ENCODE measurements at places on chromosomes 2 and 18. TPM values are rescaled to one million over a fixed set of nuclear protein-coding genes. Genes with fewer than 3 reads are reported as not detected.

GRCh38 chr2:165957030-165957675, 3.6 kb upstream of the TTC21B start:
- no peak for DNase-seq

DNA sequence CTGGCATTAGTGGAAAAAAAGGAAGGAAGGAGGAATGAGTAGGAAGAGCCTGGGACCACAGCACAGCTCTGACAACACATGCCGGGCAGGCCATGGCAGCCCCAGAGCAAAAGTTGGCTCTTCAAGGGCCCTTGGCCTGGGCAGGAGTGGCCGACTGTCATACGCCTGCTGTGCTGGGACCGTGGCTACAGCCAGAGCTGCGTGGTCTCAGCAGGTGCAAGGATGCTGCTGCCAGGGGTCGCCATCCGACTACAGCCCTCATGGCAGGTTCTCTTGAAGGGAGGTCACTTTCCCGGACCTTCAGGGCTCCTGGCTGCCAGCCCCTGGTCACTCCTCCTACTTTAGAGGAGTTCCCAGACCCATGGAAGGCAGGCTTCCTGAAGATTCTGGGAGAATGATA, 109.9 kb downstream of the ARL4C start:
- DNase-seq, result no peak

- DNase-seq, result peak; percentile 39
Observed at GRCh38 chr2:223989856-223990232, 32.6 kb downstream of the MRPL44 start.

GRCh38 chr18:21605213-21605612, 4.7 kb upstream of the ESCO1 start:
- DNase-seq, result no peak

FBXO36 gene
- total RNA-seq, result 13.1 TPM

- peak; percentile 56 for DNase-seq
Observed at GRCh38 chr18:48037481-48038271, 107.2 kb upstream of the SMAD2 start.

GRCh38 chr2:222427646-222428301, 3.4 kb downstream of the SGPP2 start:
- no peak for DNase-seq

DNA sequence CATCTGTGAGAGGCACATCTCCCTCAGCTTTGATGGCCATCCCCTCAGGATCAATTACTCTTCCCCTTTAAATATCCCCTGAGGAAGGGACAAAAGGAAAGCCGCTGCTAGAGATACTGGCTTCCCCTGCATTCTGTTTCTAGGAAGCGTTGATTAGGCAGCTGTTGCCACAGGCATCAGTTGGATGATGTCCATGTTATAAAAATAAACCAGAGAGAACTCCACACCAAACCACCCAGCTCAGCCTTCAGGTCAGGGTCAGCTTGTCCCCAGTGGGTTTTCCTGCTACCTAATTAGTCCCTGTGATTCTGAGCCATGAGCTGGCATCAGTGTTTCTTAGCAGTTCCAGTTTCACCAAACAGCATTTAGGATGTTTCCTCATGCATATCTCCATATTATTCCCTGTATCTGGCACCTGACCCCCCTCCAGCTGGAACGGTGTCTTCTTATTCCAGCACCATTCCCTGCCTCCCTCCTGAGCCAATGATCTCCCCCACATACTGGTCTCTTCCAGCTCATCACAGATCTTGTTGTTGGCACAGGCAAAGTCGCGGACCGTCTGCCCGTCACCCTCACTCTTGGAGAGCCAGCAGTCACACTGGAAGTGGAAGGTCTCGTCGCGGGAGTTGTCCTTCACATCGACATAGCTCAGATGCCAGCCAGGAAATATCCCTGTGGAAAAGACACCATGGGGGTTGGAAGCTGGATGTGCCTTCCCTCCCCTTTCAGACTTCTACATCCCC, 168.4 kb downstream of the LOXHD1 start:
- DNase-seq, result no peak

- DNase-seq, result no peak
Observed at GRCh38 chr2:168526641-168527040, 70.6 kb downstream of the CERS6 start.

RNF152 gene
- total RNA-seq, result 23.0 TPM

DNA sequence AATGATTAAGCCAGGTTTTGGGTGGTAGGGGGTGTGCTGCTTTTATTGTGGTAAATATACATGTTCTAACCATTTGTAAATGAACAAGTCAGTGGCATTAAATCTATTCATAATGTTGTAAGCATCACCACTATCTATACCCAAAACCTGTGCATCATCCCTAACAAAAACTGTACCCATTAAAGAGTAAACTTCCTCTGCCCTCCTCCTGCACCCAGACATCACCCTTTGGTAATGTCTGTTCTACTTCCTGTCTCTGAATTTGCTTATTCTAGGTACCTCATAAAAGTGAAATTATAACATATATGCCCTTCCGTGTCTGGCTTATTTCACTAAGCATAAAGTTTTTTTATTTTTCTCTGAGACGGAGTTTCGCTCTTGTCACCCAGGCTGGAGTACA, 14.1 kb downstream of the RIF1 start:
- no peak for DNase-seq

FSHR gene
- total RNA-seq, result not detected

DNA sequence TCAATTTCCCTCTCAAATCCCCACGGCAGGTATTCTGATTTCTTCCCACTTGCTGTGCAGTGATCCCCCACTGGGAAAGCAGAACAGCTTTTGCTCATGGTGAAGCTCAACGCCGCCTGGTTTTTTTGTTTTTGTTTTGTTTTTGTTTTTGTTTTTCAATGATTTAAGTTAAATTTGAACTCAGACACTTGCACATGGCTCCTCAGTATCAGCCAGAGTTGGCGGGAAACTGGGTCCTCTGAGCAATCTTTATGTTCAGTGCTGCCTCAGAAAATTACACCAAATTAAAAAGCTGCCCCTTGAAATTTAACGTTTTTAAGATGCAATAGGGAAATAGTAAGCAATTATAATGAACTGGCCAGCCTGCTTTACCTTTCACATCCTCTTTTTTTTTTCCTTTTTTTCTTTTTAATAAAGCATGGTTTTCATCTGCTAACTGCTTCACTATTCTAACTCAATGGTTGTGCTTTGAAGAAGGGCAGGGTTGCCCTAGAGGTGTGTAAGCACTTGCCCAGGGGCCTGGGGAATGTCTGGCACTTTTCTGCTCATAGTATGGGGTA, 277.0 kb upstream of the HNRNPA3 start:
- DNase-seq, result no peak

DNA sequence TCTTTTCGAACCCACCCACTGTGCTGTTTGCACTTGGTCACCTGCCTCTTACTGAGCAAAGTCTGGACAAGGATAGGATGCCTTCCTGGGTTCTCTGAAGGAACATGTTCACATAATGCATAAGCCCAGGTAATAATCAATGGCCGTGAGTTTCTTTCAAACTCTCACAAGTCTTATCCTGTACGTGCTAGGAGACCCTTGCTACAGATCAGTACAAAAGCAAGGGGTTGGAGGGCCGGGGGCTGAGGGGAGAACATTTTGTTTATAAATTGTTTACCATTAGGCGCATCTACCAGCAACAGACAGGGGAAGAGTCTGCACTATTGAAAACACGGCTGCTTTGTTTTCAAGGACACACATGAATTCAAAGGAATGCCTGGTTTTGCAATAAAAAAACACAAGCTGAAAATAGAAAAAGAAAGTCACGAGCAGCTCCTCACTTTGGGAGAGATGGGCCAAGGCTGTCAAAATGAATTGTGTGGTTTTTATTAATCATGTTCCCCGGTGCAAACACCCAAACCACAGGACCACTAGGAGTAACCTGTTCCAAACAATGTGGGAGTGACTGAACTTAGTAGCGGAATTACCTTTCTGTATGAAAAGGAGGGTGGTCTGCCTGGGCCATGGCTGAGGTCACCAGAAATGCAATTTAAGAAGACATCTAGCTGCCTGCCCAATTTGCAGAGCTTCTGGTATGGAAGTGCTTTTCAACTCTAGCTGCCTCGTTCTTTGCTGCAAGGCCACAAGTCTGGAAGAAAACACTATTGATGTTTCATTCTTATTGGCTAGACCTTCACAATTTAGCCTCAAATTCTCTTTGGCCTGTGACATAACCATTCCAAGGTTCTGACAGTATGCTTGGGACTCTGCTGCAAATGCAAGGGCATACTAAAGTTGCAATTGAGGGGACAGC, 73.5 kb downstream of the CCBE1 start:
- no peak for DNase-seq

DNA sequence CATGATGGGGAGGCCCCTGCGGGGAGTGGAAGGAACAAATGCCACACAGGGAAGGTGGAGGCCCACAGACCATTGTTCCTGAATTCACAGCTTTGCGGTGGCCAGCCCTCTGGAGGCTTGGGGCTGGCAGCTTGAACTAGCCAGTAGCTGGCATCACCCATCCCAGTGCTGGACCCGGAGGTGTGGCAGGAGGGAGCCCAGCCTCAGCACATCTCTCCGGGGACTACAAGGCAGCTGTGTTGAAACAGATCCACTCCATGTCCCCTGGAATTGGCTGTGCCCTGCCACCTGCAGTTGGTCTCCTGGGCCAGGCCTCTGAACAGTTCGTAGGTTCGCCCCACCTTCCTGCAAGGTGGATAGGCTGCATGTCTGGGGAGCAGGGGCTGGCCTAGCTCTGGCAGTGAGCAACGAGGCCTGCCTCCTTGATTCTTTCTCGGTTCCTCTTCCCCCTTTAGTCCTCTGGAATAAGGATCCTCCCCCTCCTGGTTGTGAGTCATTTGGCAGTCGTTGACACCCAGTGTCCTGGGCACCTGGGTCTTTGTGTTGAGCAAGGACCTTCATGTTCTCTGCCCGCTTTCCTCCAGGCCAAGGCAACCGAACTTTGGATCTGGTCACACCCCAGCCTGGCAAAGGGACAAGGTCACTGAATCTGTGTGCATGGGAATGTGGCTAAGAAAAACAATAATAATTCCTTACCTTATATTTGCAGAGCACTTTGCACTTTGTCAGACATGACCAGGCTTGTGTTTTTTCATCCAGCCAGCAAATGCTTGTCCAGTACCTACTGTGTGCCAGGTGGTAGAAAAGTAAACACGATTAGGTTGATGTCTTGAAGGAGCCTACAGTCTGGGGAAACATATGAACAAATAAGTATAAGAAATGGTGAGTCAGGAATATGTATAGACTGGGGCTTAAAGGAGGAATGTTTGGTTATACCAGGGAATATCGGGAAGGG, 55.0 kb upstream of the MCFD2 start:
- no peak for DNase-seq
